ENCODE measurements at places on chromosomes 3 and 15. TPM values are rescaled to one million over a fixed set of nuclear protein-coding genes. Genes with fewer than 3 reads are reported as not detected.

DNA sequence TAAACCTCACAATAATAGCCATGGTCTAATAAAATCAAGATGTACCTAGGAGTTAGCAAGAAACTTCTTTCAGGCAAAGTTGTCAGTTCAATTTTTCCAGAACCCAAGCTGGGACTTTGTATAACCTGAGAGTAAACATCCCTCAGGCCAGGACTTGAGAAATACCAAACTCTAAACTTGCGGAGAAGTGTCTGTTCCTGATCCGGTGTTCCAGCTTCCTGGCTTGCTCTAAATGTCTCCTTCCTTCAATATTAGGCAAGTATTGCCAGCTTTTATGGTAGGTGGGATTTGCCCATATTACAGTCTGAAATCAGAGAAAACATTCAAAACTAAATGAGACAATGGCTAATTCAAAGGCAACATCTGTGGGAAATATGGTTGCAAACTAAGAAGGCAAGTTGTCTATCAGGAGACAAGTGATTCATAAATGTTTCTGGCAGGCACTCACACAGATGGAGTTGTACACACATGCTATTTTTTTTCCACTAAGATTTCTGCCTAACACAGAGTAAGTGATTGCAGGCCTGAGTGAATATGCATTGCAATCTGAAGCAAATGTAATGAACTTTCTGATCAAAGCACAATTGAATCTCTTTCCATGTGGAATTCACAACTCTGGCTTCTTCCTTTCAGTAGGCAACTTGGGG lies 88.3 kb upstream of the COL8A1 start:
- no peaks in the 10 kb centered on the region for H3K4me1 ChIP-seq
- H3K27me3 ChIP-seq = no peaks in the 10 kb centered on the region
- no peak overlapping the region for H3K4me3 ChIP-seq
- H3K36me3 ChIP-seq = no peaks in the 10 kb centered on the region

GRCh38 chr3:15063656-15064286 lies 1.3 kb downstream of the MRPS25 start:
- H3K4me3 ChIP-seq = peak overlapping the region; percentile 93
- H3K4me1 ChIP-seq = peaks cover 18% of the 10 kb centered on the region
- no peaks in the 10 kb centered on the region for H3K27me3 ChIP-seq
- peak; percentile 45 for DNase-seq

GRCh38 chr3:170953736-170954135 lies 45.3 kb upstream of the EIF5A2 start:
- peak overlapping the region; percentile 17 for H3K4me3 ChIP-seq
- no peaks in the 10 kb centered on the region for H3K36me3 ChIP-seq
- H3K4me1 ChIP-seq = no peaks in the 10 kb centered on the region
- no peak overlapping the region for H3K27ac ChIP-seq
- H3K27me3 ChIP-seq = no peaks in the 10 kb centered on the region

DNA sequence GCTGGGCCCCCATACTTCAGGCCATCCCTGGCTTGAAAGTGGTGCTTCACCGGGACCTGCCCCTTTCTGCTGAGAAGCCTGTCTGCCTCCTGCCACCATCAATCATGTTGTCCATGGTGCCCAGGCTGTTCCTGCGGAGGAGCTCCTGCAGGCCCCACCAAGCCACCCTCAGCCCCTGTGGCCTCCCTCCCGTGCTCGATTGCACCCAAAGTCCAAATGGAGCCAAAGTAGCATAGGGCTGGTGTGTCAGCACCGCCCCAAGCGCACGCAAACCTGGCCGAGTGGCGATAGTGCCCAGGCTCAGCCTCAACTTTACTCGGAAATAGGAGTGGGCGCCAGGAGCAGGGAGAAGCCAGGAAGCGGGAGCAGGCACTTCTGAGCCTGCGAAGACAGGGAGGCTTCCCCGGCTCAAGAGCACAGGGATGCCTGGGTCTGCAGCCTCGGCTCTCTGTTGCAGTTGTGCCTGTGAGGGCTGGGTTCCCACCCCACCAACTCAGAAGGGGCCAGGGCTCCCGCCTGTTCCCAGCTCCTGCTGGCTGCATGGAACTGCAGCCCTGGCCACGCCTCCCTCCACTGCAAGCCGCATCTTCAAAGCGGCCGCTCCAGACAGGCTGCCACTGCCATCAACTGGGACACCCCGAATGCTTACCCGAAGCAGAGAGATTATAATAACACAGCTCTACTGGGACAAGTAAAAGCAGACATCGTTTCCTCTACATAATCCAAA lies 203.0 kb downstream of the ARRDC4 start:
- no peaks in the 10 kb centered on the region for H3K4me1 ChIP-seq
- no peak overlapping the region for H3K4me3 ChIP-seq
- no peak overlapping the region for H3K27ac ChIP-seq

DNA sequence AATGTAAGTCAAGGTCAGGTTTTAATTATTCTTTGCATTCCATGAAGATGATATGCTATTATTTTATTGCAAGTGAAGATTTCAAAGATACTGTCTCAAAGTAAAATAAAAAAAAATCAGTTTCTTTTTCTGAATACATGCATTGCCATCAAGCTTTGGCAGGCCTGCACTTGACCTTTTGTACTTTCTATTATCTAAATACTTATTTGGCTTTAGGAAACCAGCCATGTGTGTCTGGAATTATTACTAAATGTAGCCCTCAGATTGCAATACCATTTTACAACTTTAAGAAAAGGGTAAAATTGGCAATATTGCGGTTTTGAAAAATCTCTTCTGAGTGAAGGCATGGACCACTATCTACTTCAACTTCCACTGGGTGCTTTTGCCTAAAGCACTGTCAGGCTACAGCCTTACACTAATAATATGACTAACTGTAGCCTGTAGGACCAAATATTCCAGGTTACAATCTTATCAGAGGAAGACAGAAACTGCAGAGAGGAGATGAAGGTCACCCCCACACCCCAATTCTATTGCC lies 349.4 kb upstream of the DCBLD2 start:
- no peak for DNase-seq
- no peak overlapping the region for H3K4me3 ChIP-seq
- H3K4me1 ChIP-seq = no peaks in the 10 kb centered on the region
- H3K27ac ChIP-seq = no peak overlapping the region

DNA sequence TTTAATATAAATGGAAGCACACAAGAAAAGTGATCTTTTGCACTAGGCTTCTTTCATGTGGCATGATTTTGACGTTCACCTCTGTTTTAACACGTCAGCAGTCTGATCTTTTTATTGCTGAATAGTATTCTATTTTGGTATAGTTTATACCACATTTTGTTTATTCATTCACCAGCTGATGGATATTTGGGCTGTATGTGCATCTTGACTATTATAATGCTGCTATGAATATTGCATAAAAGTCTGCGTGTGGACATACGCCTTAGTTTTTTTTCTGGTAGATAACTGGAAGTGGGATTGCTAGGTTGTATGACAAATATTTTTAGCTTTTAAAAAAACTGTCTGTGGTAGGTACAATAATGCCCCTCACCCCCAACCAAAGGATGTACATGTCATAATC lies 14.4 kb downstream of the NAA50 start:
- DNase-seq = no peak
- no peak overlapping the region for H3K27ac ChIP-seq
- H3K36me3 ChIP-seq = peaks cover 71% of the 10 kb centered on the region
- H3K4me3 ChIP-seq = no peak overlapping the region
- H3K4me1 ChIP-seq = no peaks in the 10 kb centered on the region

- peak overlapping the region; percentile 77 for H3K27ac ChIP-seq
- no peaks in the 10 kb centered on the region for H3K36me3 ChIP-seq
- peaks cover 15% of the 10 kb centered on the region for H3K27me3 ChIP-seq
- H3K4me3 ChIP-seq = peak overlapping the region; percentile 69
- peaks cover 3% of the 10 kb centered on the region for H3K4me1 ChIP-seq
- peak; percentile 52 for DNase-seq
Measured at GRCh38 chr15:31325595-31326155, 960 bp upstream of the KLF13 start.

DNA sequence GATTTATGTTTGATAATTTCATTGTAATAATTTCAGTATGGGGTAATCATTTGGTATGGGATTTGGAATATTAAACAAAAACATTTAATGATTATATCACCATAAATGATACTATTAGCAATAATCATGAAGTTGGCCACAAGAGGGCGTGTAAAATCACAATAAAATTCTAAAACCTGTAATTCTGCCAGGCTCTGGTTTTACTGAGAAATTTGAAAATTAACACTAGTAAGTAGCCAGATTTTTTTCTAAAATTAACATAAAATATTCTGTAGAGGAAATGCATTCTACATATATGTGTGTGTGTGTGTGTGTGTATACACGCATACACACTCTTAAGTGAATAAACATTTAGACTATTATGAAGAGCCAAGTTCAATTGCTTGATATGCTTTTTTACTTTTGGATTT lies 40.5 kb downstream of the FEZF2 start:
- H3K27ac ChIP-seq = no peak overlapping the region
- H3K27me3 ChIP-seq = no peaks in the 10 kb centered on the region
- H3K4me1 ChIP-seq = no peaks in the 10 kb centered on the region

Gene FBXL2
- polyA plus RNA-seq = 6.3 TPM

GRCh38 chr3:73431183-73431900 lies 193.4 kb downstream of the PDZRN3 start:
- H3K36me3 ChIP-seq = no peaks in the 10 kb centered on the region
- no peak overlapping the region for H3K4me3 ChIP-seq
- H3K27me3 ChIP-seq = no peaks in the 10 kb centered on the region
- DNase-seq = no peak

- no peak overlapping the region for H3K4me3 ChIP-seq
- H3K27me3 ChIP-seq = no peaks in the 10 kb centered on the region
- H3K36me3 ChIP-seq = no peaks in the 10 kb centered on the region
Measured at GRCh38 chr3:447671-448070, 251.1 kb downstream of the CHL1 start.

Gene KLHL6
- polyA plus RNA-seq = 2.1 TPM

- H3K27me3 ChIP-seq = no peaks in the 10 kb centered on the region
- peak; percentile 7 for DNase-seq
- no peak overlapping the region for H3K4me3 ChIP-seq
- H3K4me1 ChIP-seq = peaks cover 7% of the 10 kb centered on the region
Measured at GRCh38 chr3:129686941-129687340, 80.5 kb upstream of the PLXND1 start.

DNA sequence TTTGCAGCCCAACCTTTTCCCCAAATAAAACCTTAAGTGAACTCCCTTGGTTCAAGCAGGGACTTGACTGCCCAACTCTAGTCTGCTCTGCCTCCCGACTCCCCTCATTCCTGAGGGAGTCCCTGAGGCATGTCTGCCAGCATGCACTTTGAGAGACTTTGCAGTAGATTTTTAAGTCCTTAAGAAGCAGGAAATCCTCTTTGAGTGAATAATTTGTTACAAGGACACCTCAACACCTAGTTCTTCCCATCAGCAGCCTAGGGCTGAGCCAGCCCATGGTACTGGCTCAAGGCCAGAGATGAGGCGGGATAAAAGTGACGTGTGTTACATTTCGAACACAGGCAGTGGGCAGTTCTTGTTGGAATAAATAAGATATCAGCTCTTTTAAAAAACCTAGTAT lies 204.3 kb upstream of the SLC2A2 start:
- H3K4me3 ChIP-seq = no peak overlapping the region
- no peaks in the 10 kb centered on the region for H3K36me3 ChIP-seq
- DNase-seq = peak; percentile 37
- no peak overlapping the region for H3K27ac ChIP-seq

- H3K4me1 ChIP-seq = peaks cover 53% of the 10 kb centered on the region
- H3K4me3 ChIP-seq = no peak overlapping the region
- DNase-seq = no peak
- H3K27me3 ChIP-seq = peaks cover 11% of the 10 kb centered on the region
- H3K36me3 ChIP-seq = peaks cover 5% of the 10 kb centered on the region
Measured at GRCh38 chr3:197023241-197023997, 6.2 kb downstream of the MELTF start.

- H3K4me1 ChIP-seq = no peaks in the 10 kb centered on the region
- peaks cover 19% of the 10 kb centered on the region for H3K27me3 ChIP-seq
- H3K4me3 ChIP-seq = no peak overlapping the region
Measured at GRCh38 chr3:196012481-196012880, 69.4 kb downstream of the TFRC start.

DNA sequence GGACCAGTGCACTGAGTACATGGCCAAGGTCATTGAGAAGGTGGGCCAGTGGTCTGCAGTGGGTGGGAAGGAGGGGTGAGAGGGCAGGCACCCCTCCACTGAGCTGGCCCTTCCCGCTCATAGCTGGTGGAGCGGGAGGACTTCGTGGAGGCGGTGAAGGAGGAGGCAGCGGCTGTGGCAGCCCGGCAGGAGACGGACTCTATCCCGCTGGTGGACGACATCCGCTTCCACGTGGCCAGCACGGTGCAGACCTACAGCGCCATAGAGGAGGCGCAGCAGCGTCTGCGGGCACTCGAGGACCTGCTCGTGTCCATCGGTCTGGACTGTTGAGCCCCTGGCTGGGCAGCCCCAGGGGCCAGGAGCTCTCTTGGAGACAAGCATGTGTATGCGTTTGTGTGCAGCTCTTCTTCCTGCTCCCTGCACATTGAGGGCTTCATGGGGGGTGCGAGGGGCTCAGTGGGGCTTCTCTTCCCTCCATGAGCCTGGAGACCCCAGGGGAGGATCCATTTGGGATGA lies 7.5 kb downstream of the ABTB1 start:
- H3K36me3 ChIP-seq = no peaks in the 10 kb centered on the region
- DNase-seq = no peak
- no peak overlapping the region for H3K4me3 ChIP-seq
- H3K27me3 ChIP-seq = no peaks in the 10 kb centered on the region
- peaks cover 24% of the 10 kb centered on the region for H3K4me1 ChIP-seq
